ENCODE measurements at places on chromosomes 2 and 18.

- no peaks in the 10 kb centered on the region for H3K27me3 ChIP-seq
- no peaks in the 10 kb centered on the region for H3K36me3 ChIP-seq
- no peak for DNase-seq
- no peaks in the 10 kb centered on the region for H3K4me1 ChIP-seq
- H3K27ac ChIP-seq, result no peak overlapping the region
Measured at GRCh38 chr2:85951351-85952067, 62.7 kb upstream of the ST3GAL5 start.

DNA sequence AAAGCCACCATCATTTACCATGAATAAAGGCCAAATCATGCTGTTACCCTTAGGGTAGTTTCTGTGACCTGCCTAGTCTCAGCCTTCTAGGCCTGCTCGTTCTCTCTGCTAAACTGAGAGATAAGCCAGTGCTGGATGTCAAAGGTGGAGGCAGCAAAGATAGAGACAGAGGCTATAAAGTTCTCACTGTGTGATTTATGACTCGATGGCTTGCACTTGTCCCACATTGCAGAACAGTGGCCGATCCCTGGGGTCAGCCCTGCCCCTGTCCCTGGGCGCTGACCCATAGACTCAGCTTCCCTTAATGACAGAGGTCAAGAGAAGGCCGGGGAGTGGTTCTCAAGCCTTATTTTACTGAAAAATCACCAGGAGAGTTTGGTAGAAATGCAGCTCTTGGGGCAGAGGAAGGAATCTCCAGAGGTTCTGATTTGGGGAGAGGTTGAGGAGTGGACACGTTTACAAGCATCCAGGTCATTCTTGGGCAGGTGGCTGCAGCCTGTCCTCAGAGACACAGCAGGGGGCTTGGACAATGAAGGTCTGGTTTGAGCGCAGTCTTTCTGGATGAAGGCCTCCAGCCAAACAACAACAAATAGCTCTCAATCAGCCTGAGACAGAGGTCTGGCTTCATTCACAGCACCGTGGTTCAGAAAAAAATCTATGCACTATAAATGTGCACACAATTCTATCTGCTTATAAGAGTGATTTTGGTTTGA, 143.5 kb downstream of the ACKR3 start:
- peaks cover 2% of the 10 kb centered on the region for H3K27me3 ChIP-seq
- H3K4me1 ChIP-seq, result peaks cover 33% of the 10 kb centered on the region
- H3K4me3 ChIP-seq, result no peak overlapping the region
- no peak overlapping the region for H3K27ac ChIP-seq

- peaks cover 25% of the 10 kb centered on the region for H3K27me3 ChIP-seq
Measured at GRCh38 chr2:113078350-113078839, 10.6 kb downstream of the IL1F10 start.

DNA sequence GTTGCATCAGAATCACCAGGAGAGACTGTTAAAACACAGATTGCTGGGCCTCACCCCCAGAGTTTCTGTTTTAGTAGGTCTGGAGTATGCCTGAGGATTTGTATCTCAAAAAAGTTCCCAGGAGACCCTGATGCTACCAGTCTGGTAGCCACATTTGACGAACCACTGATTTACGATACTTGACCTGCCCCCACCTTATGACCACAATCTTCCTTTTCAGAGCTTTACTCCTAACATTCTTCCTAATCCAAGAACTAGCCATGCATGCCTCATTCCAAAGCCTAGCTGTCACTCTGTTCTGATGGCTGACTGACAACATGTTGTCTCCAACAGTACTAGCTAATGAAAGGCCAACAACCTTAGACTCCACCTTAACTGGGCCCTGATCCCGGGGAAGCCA, 191.4 kb downstream of the MBD2 start:
- H3K4me3 ChIP-seq, result no peak overlapping the region
- H3K27me3 ChIP-seq, result no peaks in the 10 kb centered on the region
- DNase-seq, result no peak

GRCh38 chr2:39128919-39129391, 8.1 kb upstream of the SOS1 start:
- H3K4me3 ChIP-seq, result no peak overlapping the region
- H3K27ac ChIP-seq, result no peak overlapping the region
- no peak for DNase-seq
- no peaks in the 10 kb centered on the region for H3K36me3 ChIP-seq
- peaks cover under 1% of the 10 kb centered on the region for H3K4me1 ChIP-seq

DNA sequence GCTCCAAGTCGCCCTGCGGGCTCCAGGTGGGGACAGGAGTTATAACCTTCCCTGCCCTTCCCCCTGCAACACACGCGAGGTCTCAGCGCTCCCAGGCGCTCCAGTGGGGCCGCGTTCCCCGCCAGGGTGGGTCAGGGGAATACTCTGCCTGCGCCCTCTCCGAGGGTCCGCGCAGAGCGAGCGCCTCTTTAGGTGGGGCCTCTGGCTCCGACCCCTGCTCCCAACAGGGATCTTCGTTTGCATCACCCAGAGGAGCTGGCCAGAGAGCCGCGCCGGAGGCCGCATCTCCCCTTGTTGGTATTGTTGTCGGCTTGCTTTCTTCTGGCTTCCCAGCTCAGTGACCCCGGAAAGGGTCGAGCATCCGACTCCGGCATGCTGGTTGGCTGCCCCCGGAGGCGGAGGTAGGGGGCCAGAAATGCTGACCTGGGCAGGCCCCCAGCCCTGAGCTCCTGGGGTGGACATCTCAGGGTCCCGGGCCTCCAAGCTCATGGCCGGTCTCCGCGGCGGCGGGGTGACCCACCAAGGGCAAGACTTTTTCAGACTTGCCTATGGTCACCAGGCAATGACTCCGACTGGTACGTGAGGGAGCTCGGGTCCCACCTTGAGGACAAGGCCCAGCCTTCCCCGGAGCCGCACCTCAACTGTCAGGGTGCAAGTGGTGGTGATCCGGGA, 11.2 kb upstream of the EN1 start:
- DNase-seq, result no peak
- no peak overlapping the region for H3K27ac ChIP-seq
- H3K4me1 ChIP-seq, result peaks cover 11% of the 10 kb centered on the region
- no peaks in the 10 kb centered on the region for H3K36me3 ChIP-seq
- peaks cover 74% of the 10 kb centered on the region for H3K27me3 ChIP-seq
- no peak overlapping the region for H3K4me3 ChIP-seq

DNA sequence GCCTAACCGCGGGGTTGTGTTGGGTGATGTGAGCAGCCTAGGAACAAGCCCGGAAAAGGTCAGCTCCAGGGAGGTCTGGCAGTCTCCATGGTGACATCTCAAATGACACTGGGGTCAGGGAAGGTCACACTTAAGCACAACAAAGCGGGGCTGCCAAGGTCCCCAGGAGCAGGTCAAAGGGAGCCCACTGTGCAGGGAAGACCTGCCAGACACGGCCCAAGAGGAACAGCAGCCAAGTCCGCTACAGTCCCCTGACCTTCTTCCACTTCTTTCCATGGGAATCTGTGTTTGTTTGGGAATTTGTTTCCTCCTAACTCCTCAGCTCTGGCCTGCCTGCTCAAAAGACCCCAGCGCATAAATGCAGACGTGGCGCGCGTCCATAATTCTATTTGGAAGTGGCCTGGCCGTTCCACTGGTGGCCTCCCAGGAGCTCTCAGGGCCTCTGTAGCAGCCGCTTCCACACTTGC, 232.1 kb upstream of the COPS8 start:
- H3K27ac ChIP-seq, result no peak overlapping the region
- no peaks in the 10 kb centered on the region for H3K27me3 ChIP-seq
- H3K36me3 ChIP-seq, result no peaks in the 10 kb centered on the region
- H3K4me3 ChIP-seq, result no peak overlapping the region

GRCh38 chr2:160584972-160585494, 91.4 kb upstream of the RBMS1 start:
- DNase-seq, result peak; percentile 57
- no peak overlapping the region for H3K4me3 ChIP-seq
- no peaks in the 10 kb centered on the region for H3K27me3 ChIP-seq

DNA sequence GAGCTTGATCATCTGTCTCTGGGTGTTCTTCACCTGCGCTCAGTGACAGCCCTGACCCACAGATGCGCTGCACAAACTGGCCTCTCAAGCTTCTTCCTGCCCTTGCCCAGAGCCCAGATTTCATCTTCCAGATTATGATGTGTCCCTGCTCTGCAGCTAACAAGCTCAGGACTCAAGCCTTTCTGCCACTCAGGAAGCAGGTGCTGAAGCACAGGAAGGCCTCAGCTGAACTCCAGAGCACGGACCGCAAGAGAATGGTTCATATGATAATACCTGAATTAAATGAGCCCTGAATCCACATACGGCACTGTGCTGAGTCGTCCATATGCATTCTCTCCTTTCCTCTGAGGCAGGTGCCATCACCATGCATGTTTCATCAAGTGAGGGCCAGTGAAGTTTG, 3.8 kb downstream of the CD207 start:
- H3K4me3 ChIP-seq, result no peak overlapping the region
- no peak for DNase-seq
- no peak overlapping the region for H3K27ac ChIP-seq
- H3K4me1 ChIP-seq, result no peaks in the 10 kb centered on the region

- H3K27ac ChIP-seq, result no peak overlapping the region
- H3K4me3 ChIP-seq, result no peak overlapping the region
- peaks cover 16% of the 10 kb centered on the region for H3K27me3 ChIP-seq
- DNase-seq, result no peak
Measured at GRCh38 chr2:20391951-20392699, 41.5 kb upstream of the PUM2 start.

DNA sequence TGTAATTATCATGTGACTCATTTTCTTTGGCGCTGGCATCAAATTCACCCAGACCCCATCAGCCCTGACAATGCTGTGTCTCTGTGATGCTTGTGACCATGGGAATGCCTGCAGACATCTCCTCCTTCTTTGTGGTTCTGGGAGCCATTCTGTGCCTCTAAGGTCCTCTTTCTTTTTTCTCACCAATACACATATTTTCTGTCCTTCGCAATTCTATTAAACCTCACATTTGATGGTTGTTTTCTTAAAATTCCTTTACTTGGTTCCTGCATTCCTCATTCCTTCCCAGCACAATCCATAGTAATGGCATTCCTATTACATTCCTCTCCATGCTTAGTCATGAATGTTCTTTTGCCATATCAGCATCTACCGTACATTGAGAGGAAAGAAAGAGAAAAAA, 375.3 kb downstream of the PIK3C3 start:
- H3K27me3 ChIP-seq, result no peaks in the 10 kb centered on the region
- H3K4me1 ChIP-seq, result no peaks in the 10 kb centered on the region
- H3K36me3 ChIP-seq, result no peaks in the 10 kb centered on the region
- DNase-seq, result peak; percentile 48
- H3K4me3 ChIP-seq, result no peak overlapping the region

DNA sequence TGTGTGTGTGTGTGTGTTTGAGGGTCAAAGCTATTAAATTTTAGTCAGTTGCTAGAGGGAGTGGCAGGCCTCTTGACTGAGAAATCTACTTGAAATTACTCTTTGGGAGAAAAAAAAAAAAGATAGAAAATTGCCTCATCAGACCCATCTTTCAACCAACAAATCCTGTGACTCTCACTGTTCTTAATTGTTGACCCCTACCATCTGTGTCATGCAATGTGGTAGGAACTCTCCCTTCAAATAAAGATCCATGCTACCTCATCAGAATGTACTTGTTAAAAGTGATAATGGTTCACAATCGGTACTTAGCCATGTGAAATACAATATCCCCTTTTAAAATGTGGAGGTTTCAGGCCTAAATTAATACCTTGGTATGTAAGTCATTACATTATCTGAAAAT, 670.8 kb upstream of the FANCL start:
- H3K27me3 ChIP-seq, result no peaks in the 10 kb centered on the region
- H3K4me1 ChIP-seq, result no peaks in the 10 kb centered on the region
- H3K36me3 ChIP-seq, result no peaks in the 10 kb centered on the region
- H3K27ac ChIP-seq, result no peak overlapping the region
- no peak overlapping the region for H3K4me3 ChIP-seq
- no peak for DNase-seq

DNA sequence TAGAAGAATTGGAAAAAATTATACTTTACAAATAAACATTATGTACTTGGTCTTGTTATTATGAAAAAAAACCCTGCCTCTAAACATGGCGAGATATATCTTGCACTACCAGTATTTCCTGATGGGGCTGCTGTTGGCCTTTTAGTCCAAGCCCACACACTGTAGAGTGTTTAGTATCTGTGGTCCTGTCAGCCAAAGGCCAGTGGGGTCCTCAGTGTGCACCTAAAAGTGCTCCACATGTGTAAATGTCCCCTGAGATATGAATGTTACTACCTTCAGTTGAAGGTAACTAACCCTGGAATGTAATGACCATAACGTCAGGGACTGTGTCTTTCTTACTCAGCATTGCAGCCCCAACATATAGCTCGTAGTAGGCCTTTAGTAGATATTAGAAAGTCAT, 71.1 kb upstream of the HK2 start:
- H3K4me1 ChIP-seq, result peaks cover 2% of the 10 kb centered on the region
- H3K27ac ChIP-seq, result no peak overlapping the region
- H3K27me3 ChIP-seq, result no peaks in the 10 kb centered on the region
- DNase-seq, result no peak

GRCh38 chr18:44500808-44501610, 179.7 kb upstream of the SETBP1 start:
- no peaks in the 10 kb centered on the region for H3K27me3 ChIP-seq
- no peak overlapping the region for H3K4me3 ChIP-seq
- no peaks in the 10 kb centered on the region for H3K36me3 ChIP-seq

- H3K27me3 ChIP-seq, result no peaks in the 10 kb centered on the region
- no peaks in the 10 kb centered on the region for H3K4me1 ChIP-seq
- no peaks in the 10 kb centered on the region for H3K36me3 ChIP-seq
- H3K27ac ChIP-seq, result no peak overlapping the region
- no peak for DNase-seq
- H3K4me3 ChIP-seq, result no peak overlapping the region
Measured at GRCh38 chr18:41052625-41053024, 902.4 kb upstream of the PIK3C3 start.

GRCh38 chr18:29056800-29057199, 879.9 kb upstream of the CDH2 start:
- no peak overlapping the region for H3K4me3 ChIP-seq
- no peak for DNase-seq
- no peaks in the 10 kb centered on the region for H3K36me3 ChIP-seq
- no peak overlapping the region for H3K27ac ChIP-seq

GRCh38 chr2:240195316-240195861, 54.9 kb upstream of the OTOS start:
- H3K4me1 ChIP-seq, result no peaks in the 10 kb centered on the region
- peaks cover 5% of the 10 kb centered on the region for H3K27me3 ChIP-seq
- DNase-seq, result no peak
- H3K27ac ChIP-seq, result no peak overlapping the region
- H3K36me3 ChIP-seq, result no peaks in the 10 kb centered on the region

DNA sequence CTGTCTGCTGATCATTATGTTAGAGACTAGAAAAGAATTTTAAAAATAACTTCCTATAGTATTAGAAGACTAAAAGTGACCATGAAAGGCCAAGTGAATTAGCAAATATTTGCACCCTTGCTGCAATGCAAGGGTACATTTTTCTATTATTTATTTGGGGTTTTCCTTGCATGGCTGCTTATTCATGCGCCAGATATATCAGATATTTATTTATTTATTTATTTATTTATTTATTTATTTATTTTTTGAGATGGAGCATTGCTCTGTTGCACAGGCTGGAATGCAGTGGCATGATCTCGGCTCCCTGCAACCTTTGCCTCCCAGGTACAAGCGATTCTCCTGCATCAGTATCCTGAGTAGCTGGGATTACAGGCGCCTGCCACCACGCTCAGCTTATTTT, 126.3 kb upstream of the LMAN1 start:
- H3K27ac ChIP-seq, result no peak overlapping the region
- no peak for DNase-seq
- no peaks in the 10 kb centered on the region for H3K27me3 ChIP-seq
- H3K4me3 ChIP-seq, result no peak overlapping the region
- no peaks in the 10 kb centered on the region for H3K36me3 ChIP-seq
- no peaks in the 10 kb centered on the region for H3K4me1 ChIP-seq

Measured in astrocyte (in vitro differentiated cells and primary cell).